Smooth muscle cell of trachea (primary cell): ENCODE measurements at places on chromosomes 6 and 20. TPM values are rescaled to one million over a fixed set of nuclear protein-coding genes. Genes with fewer than 3 reads are reported as not detected.

Gene SPATS1
- not detected in 2 replicates for total RNA-seq

Gene LTB
- not detected in 2 replicates for total RNA-seq

Gene MOCS1
- 6.4 and 17.9 TPM in 2 replicates for total RNA-seq

Gene TRIM15
- not detected in 2 replicates for total RNA-seq

Gene TBX18
- 28.1 and 55.7 TPM in 2 replicates for total RNA-seq

Gene NMBR
- total RNA-seq = not detected in 2 replicates

Gene NR2E1
- not detected in 2 replicates for total RNA-seq

Gene KCNQ5
- total RNA-seq = 0.87 and 1.2 TPM in 2 replicates

Gene CST1
- total RNA-seq = 0.15 and 0.50 TPM in 2 replicates

Gene ADAM33
- total RNA-seq = 136 and 154 TPM in 2 replicates

Gene CYP39A1
- 1.3 and 1.7 TPM in 2 replicates for total RNA-seq

Gene LAMA5
- total RNA-seq = 90.0 and 101 TPM in 2 replicates
